Heart right ventricle (tissue), 16 donors: ENCODE measurements at places on chromosomes 12 and 14. TPM values are rescaled to one million over a fixed set of nuclear protein-coding genes. Genes with fewer than 3 reads are reported as not detected.

Gene DPF3
- polyA plus RNA-seq = 3.8 TPM

Gene AMN
- 0.15 TPM for polyA plus RNA-seq

Gene SDR39U1
- 108 TPM for polyA plus RNA-seq

Gene CACNB3
- 4.3 TPM for polyA plus RNA-seq

Gene C1R
- 209 TPM for polyA plus RNA-seq

Gene PPP1R36
- polyA plus RNA-seq = 0.07 TPM

Gene CPM
- 9.1 TPM for polyA plus RNA-seq

Gene DCP1B
- polyA plus RNA-seq = 1.4 TPM

Gene CIROP
- not detected for polyA plus RNA-seq

Gene COL2A1
- 0.07 TPM for polyA plus RNA-seq

Gene CEBPE
- 0.07 TPM for polyA plus RNA-seq

DNA sequence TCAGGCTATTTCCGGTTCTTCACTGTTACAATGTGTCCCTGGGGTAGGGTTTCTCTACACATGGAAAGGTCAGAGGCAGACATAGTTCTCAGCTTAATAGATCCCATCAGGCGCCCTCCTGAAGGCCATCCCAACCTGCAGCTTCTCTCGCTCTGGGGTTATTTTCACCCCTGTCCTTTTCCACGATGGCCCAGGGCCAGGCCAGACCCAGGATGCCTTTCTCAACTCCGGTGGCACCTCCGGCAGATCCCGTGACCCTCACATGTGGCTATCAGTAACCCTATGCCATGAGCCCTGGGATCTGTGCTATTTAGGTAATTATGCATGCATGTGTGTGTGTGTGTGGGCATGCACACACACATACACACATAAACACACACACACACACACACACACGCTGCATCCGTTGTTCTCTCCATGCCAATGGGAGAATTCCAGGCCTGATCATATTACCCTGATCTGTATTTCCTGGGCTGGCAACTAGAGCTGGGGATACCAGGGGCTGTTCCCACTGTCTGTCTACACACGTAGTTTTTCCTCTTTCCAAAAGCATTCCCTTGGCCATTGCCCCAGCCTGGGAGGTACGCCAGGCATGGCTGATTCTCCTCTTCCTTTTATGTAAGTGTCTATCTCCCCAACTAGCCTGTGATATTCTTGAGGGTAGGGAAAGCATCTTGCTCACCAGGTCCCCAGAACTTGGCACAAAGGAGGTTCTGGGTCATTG lies 51.2 kb upstream of the NOS1 start:
- peak; percentile 20 for DNase-seq

GRCh38 chr12:108523365-108523764 lies 8.3 kb downstream of the FICD start:
- no peak for DNase-seq

GRCh38 chr12:25433581-25434325 lies 119.3 kb downstream of the LMNTD1 start:
- no peak for DNase-seq

DNA sequence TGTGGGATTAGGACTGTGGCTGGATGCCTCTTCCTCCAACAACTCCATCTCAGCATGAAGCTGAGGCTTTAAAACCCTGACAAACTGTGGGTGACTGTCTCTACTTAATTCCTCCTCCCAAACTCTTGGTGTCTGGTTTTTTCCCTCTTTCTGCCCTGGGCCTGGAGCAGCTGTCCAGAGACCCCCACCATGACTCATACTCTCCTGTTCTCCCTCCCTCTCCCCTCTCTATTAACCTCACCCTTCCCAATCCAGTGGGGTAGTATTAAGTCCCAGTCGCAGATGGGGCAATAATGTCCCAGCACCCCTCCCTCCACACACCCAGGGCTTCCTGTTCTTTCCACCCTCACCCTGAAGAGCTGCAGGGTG lies 2.0 kb upstream of the DNAJC14 start:
- DNase-seq = no peak

- no peak for DNase-seq
Measured at GRCh38 chr12:6332459-6332858, 9.4 kb downstream of the TNFRSF1A start.

- peak; percentile 38 for DNase-seq
Measured at GRCh38 chr12:107091989-107092641, 1.2 kb downstream of the CRY1 start.

DNA sequence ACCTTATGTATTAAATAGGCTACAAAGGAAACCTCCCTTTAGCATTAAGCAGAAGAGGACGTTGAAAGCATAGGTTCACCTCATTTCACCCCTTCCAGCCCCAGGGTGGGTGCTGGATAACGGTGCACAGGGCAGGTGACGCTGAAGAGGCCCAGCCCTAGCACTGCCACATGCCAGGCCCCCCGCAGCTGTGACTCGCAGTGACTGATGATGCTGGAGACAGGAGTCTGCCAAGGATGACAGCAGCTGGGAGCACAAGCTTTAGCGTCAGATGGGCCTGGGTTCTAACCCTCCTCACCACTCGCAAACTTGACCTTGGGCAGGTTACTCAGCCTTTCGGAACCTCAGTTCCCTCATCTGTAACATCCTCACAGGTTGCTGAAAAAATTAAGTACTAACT lies 76.7 kb downstream of the TBK1 start:
- no peak for DNase-seq

- no peak for DNase-seq
Measured at GRCh38 chr12:113794774-113795173, 171.4 kb downstream of the RBM19 start.

- DNase-seq = no peak
Measured at GRCh38 chr12:113348849-113349536, 9.4 kb upstream of the PLBD2 start.

DNA sequence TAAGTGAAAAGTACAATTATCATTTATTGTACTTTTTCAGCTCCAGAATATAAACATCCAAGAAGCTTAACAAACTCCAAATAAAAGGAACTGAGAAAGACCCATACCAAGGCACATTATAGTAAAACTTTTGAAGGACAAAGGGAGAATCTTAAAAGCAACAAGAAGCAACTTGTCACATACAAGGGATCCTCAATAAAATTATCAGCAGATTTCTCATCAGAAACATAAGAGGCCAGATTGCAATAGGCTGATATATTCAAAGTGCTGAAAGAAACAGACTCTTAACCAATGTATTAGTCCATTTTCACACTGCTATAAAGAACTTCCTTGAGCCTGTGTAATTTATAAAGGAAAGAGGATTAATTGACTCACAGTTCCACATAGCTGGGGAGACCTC lies 48.3 kb downstream of the TTC7B start:
- DNase-seq = no peak

- DNase-seq = no peak
Measured at GRCh38 chr14:42617005-42617404, 1010.3 kb downstream of the LRFN5 start.

DNA sequence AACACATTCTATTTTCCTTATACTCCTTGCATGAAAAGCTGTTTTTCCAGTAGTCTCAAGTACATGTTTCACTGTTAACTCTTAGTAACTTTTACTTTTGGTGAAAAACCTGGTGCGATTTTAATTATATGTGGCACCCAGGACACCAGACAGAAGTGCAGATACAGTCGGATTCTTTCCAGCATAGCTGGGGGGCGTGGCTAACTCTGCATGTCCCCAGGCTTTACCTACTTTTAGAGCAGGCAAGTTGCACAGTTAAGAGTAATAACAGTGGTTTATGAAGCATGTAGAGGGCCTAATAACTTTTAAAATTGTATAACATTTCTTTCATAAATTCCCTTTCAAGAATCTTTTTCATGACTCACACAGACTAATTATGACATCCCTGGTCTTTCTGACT lies 70.7 kb downstream of the HSD17B6 start:
- DNase-seq = no peak

- DNase-seq = no peak
Measured at GRCh38 chr14:24095271-24096068, 1.4 kb downstream of the PCK2 start.

DNA sequence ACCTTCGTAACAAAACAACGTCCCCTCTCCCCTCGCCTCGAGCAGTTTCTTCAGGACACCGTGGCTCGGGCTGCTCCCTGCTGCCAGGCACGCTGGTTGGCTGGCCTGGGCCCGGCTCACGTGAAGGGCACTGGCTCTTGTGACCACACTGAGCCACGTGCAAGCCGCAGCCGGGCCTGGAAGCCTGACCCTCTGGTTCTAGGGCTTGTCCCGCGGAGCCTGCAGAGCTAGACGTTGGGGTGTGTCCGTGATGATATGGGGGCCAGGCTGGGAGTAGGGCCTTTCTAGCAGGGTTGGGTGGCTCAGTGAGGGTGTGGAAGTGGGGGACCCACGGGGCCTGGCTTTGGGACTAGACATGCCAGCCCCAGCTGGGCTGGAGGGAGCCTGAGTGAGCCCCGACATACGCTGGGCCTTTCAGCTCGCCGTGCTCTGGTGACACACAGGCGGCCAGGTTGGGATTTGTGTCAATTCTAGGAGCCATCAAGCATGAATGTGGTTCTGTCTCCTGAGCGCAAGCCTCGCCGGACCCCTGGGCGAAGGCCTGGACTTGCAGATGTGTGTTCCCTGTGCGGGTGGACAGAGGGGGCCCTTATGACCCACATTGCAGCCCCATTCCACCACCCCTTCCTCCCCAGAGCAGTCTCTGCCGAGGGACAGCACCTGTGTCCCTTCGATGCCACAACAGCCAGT lies 13.6 kb upstream of the AMN start:
- DNase-seq = no peak

DNA sequence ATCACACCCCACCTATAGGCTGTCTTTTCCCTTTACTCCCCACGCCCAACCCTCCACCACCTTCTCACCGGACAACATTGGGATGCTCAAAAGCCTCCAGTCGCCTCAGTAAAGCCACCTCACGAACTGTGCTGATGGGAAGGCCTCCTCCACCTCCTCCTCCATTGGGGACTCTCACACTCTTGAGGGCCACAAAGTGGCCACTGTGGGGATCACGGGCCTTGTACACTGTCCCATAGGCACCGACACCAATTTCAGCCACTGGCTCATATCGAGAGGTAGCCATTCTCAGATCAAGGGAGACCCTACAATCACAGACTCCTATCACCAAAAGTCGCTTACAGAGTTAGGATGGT lies 700 bp downstream of the CDK4 start:
- no peak for DNase-seq

DNA sequence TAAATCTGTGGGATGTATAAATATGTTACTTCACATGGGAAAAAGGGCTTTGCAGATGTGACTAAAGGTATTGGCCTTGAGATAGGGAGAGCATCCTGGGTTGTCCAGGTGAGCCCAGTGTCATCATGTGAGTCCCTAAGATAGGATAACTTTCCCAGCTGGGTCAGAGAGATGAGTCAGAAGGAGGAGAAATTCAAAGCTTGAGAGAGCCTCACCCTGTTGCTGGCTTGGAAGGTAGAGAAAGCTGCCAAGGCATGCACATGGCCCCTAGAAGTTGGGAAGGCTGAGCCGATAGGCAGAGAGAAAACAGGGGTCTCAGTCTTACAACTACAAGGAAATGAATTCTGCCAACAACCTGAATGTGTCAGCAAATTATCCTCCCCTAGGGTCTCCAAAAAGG lies 213.0 kb downstream of the ADGRD1 start:
- no peak for DNase-seq

DNA sequence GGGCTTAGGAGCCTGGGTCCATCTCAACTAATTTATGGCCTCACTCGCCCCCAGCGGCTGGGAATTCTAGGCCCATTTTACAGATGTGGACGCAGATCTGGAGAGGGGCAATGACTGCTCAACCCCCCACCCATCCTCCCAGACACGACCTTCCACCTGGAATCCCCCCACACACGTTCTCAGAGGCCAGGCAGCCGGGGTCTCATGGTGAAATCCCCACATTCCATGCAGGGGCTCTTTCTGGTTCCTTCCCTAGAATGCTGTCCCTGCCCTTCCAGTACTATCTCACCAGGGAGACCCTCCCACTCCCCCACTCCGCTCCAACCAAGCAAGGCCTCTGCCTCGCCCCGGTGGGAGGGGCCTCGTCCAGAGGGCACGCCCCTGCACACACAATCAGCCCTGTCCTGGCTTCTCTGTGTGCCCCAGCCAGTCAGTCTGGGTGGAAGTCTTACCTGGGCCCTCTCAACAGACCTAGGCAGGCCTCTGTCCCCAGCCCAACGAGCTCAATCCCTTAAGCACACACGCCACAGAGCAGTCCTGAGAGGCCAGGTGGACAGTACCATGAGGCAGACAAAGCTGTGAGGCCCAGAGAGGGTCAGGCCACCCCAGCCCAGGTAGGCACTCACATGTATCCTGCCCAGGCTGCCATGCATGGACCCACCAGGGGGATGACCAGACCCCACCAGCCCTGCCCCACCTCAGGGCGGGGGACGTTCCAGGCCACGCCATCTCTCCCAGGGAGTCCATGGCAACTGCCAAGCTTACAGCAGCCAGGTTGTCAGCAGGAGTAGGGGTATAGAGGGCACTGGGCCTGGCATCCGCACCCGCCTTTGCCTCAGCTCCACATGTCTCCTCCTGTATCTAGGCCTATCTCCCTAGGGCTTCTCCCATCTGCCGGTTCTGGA lies 1.3 kb upstream of the ANKRD9 start:
- peak; percentile 59 for DNase-seq

DNA sequence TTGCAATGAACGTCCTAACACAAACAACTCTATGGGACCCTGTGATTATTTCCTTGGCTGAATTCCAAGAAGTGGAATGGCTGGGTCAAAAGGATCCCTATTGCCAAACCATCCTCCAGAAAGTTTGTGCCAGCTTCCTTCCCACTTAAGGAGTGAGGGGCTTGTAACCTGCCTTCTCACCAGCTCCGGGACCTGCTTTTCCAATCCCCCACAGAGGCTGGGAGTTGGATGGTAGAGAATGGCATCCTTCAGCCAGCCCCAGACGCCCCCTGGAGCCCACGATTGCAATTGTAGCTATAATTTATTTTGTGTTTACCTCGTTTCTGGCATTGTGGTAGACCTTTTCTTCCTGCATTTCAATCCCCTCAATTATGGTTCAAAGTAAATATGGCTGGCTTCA lies 9.7 kb upstream of the ZDHHC22 start:
- DNase-seq = no peak

DNA sequence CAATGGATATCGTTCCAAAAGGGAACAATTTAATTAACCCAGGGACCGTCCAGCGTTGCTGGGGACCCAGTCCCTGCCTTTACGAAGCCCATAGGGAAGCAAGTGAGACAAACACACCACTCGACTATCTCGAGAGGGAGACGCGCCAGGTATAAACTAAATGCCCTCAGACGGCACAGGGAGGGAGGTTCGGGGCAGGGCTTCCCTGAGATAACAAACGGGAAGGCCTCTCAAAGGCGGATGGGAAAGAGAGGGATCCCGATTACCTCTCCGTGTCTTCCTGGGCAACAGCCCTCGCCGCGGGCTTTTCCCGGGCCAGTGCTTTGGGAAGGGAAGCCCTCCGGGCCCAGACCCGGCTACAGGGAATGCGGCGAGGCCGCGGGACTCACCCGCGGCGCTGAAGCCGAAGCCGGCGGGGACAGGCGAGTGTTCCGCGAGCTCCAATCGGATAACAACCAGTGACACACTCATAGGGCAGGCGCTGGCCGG lies 390 bp downstream of the BRAP start:
- DNase-seq = no peak

DNA sequence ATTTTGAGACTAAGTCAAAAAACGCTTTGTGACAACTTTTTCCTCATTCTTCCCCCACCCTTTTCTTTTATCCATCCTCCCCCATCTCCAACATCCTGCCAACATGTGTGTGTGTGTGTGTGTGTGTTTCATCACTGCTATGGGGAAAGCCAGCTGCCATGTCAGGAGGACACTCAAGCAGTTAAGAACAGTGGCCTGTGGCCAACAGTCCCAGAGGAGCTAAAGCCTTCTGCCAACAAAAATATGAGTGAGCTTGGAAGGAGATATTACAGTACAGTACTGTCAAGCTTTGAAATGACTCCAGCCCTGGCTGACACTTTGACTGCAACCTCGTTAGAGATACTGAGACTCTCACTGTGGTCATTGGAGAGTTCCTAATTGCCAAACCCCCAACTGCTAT lies 5.0 kb upstream of the CSRP2 start:
- DNase-seq = peak; percentile 85

- no peak for DNase-seq
Measured at GRCh38 chr12:2185751-2186341, 133.1 kb downstream of the CACNA1C start.
